ENCODE measurements at places on chromosomes 3 and 15.

DNA sequence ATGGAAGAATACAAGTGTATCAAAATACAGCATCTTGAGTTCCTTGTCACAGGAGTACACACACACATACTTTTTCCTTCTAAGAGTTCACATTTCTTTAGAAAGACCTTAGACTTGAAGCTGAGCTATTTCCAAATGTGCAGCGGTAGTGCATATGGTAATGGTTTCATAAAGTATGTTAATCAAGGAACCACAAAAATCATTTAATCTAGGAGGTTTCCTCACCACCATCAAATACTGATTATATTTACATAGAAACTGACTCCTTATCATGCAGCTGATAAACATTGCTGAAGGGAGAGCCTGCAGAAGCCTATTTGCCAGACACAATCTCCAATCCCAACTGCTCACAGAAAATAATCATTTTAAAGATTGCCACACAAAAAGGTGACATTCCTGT, 40.0 kb upstream of the KBTBD8 start:
- DNase-seq: no peak

GRCh38 chr15:31311735-31312619, 14.7 kb upstream of the KLF13 start:
- DNase-seq: no peak

DNA sequence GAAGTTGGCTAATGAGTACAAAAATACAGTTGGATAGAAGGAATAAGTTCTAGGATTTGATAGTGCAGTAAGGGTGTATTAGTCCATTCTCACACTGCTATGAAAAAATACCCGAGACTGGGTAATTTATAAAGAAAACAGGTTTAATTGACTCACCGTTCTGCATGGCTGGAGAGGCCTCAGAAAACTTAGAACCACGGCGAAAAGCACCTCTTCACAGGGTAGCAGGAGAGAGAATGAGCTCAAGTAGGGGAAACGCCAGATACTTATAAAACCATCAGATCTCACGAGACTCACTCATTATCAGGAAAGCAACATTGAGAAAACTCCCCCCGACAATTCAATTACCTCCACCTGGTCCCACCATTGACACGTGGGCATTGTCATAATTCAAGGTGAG, 483.3 kb downstream of the TUSC7 start:
- DNase-seq: no peak

DNA sequence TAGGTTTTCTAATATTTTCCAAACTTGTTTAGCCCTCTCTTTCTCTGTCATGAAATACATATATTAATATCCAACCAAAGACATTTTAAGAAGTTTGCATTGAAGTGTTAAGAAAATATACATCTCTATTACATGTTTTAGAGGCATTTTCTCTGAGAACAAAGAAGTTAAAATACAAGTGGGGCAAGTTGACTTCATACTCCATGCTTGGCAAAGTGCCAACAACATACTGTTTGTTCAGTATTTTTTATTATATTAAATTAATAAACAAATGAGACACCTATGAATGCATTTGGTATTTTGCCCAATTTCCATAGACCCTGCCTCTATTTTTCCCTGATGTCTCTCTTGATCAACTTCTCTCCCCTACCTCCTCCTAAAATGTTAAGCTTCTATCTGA, 232.8 kb upstream of the MRPL3 start:
- no peak for DNase-seq

DNA sequence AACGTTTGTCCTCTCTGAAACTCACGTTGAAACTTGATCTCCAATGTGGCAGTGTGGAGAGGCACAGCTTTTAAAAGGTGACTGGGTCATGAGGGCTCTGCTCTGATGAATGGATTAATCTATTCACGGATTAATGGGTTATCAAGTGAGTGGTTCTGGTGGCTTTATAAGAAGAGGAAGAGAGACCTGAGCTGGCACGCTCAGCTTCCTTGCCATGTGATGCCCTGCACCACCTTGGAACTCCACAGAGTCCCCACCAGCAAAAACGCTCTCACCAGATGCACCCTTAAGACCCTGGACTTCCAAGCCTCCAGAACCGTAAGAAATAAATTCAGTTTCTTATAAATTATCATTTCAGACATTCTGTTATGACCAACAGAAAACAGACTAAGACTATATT, 2.6 kb downstream of the PPP1R2 start:
- DNase-seq: no peak

GRCh38 chr15:79812541-79812940, 84.3 kb downstream of the MTHFS start:
- peak; percentile 28 for DNase-seq

DNA sequence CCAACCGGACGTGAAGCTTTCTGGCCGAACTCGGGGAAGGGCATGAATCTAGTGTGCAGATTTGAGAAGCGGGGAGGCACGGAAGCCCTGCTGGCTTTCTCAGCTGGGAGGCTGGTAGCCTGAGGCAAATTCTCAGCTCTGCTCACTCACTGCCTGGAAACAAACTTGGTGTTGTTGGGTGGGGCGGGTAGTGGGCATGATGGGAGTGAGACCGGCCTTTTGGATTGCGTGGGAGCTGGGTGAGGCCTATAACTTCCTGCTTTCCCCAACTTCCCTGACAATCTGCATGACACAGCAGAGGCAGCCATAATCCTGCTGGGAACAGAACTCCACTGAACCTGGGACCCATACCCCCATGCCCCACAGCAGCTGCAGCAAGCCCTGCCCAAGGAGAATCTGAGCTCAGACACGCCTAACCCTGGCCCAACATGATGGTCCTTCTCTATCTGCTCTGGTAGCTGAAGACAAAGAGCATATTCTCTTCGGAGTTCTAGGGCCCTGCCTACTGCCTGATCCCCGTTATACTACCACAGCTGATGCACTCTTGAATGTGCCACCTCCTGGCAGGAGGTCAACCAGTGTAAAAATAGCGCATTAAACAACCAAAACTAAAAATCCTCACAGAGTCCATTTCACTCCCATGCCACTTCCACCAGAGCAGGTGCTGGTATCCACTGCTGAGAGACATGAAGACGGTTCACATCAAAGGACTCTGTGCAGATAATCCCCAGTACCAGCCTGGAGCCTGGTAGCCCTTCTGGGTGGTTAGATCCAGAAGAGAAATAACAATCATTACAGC, 44.7 kb downstream of the CEP70 start:
- DNase-seq: no peak

GRCh38 chr3:147793841-147794240, 384.7 kb downstream of the ZIC1 start:
- DNase-seq: no peak

DNA sequence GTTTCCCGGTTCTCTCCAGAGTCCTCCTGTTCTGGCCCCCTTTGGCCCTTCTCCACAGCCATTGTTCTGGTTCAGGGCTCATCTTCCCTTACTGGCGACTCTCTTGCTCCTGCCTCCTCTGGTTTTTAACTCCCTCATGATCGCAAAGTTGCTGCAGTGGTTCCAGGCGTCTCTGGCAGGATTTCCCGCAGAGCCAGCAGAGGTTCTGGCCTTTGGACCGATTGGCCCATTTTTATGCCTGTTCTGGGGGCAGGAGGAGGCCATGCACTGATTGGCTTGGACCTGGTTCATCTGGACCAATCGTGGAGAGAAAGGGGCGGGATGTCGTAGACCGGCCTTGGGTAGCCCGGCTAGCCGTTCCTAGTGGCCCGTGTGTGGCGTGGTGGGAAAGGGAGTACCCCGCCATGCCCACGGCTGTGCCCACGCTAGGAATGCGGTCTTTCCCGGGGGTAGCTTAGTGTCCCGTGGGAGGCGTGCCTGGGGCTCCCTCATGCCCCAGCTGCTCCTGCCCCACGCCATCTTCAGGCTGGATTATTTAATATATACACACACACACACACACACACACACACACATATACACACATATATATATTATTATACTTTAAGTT, 113.4 kb downstream of the FBLN2 start:
- DNase-seq: no peak

GRCh38 chr3:35070088-35070487, 569.2 kb upstream of the ARPP21 start:
- no peak for DNase-seq

DNA sequence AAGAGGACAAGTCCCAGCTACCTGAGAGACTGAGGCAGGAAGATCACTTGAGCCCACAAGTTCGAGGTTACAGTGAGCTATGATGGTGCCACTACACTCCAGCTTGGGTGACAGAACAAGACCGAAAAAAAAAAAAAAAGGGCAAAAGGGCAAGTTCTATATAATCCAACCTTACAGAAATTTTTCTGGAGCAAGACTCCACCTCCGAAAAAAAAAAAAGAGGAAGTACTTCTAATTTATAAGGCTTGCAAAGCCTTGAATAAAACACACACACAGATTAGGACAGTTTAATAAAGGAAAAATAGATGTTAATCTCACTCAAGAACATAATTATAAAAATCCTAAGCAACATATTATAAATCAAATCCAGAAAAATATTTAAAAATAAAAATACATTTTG, 14.4 kb upstream of the XYLB start:
- no peak for DNase-seq

- DNase-seq: no peak
These were observed 4.4 kb upstream of the GPX1 start for GRCh38 chr3:49362561-49362960.

- DNase-seq: no peak
These were observed 24.0 kb upstream of the TLE3 start for GRCh38 chr15:70121624-70122302.

GRCh38 chr3:100073049-100073713, 41.1 kb downstream of the FILIP1L start:
- DNase-seq: no peak

GRCh38 chr15:98039596-98039995, 79.1 kb downstream of the ARRDC4 start:
- DNase-seq: no peak

- DNase-seq: no peak
These were observed 61.3 kb downstream of the HERC2 start for GRCh38 chr15:28260722-28261121.

DNA sequence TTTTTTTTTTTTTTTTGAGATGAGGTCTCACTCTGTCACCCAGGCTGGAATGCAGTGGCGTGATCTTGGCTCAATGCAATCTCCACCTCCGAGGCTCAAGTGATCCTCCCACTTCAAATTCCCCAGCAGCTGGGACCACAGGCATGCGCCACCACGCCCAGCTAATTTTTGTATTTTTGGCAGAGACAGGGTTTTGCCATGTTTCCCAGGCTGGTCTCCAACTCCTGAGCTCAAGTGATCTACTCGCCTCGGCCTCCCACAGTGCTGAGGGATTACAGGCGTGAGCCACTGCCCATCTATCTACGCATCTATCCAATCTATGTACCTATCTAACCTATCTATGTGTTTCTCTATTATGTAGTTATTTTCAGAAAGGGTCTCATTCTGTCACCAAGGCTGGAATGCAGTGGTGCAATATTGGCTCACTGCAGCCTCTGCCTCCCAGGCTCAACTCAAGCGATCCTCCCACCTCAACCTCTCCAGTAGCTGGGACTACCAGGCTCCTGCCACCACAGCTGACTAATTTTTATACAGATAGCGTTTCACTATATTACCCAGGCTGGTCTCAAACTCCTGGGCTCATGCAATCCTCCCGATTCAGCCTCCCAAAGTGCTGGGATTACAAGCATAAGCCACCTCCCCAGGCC, 20.2 kb upstream of the GPX1 start:
- no peak for DNase-seq

GRCh38 chr3:88105325-88105724, 44.4 kb upstream of the C3orf38 start:
- DNase-seq: no peak

GRCh38 chr3:49942651-49943050, 2.7 kb downstream of the RBM6 start:
- no peak for DNase-seq

DNA sequence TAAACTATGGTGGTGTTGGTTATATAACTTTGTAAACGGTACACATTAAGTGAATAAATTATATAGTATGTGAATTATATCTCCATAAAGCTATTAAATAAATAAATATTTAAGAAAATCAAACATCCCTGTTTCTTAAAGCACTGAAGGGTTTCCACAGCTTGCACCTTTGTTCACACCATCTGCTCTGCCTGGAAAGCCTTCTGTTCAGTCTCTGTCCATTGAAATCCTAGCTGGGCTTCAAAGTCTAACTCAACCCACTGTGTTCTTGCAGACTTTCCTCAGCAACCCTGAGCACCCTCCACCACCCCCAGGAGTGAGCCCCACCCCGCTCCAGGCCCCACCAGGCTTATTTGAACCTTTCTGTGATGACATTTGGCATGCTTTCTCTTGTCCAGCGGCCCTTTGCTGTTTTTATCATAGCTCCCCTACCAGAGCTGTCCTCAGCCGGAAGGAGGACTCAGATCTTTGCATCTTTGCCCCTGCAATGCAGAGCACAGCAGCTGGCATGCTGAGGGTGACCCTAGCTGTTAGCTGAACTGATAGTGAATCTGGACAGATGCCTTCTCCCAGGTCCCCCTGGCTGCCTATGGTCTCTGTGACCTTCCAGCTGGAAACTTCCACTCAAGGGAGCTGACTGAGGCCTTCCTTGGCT, 105.2 kb downstream of the DAPK2 start:
- peak; percentile 73 for DNase-seq

GRCh38 chr3:116165135-116165534, 280.2 kb downstream of the LSAMP start:
- DNase-seq: no peak
